Immature natural killer cell (primary cell): ENCODE measurements at places on chromosomes 3 and 15.

DNA sequence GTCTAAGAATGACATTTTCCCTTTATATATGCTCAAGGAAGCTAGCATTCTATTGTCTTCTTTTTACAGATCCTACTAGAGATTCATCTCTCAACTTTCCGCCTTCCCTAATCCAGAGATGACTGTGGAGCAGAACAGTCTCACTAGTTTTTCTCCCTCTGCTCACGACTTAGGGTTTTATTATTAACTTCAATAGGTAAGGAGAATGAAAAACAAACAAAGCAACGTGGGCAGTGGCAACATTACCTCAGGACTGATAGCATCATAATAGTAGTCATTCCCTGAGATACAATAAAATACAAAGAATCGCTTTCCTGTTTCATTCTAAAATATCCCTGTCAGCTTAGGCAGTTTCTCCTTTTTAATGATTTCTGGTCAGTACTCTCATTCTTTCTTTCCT, 154.3 kb upstream of the PLAAT1 start:
- no peak for DNase-seq

DNA sequence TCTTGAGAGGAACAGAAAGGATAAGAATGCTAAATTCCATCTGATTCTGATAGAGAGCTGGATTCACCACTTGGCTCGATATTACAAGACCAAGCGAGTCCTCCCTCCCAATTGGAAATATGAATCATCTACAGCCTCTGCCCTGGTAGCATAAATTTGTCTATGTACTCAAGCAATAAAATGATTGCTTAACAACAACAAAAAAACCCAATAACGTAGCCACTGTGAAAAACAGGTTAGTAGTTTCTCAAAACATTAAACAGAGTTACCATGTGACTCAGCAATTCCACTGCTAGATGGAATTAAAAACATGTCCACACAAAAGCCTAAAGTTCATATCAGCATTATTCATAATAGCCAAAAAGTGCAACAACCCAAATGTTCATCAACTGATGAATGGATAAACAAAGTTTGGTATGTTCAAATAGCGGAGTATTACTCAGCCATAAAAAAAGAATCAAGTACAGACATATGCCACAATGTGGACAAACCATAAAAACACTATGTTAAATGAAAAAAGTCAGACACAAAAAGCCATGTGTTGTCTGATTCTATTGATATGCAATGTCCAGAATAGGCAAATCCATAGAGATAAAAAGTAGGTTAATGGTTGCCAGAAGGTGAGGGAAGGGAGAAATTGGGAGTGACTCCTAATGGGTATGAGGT, 16.8 kb downstream of the BCL2L10 start:
- no peak for DNase-seq

DNA sequence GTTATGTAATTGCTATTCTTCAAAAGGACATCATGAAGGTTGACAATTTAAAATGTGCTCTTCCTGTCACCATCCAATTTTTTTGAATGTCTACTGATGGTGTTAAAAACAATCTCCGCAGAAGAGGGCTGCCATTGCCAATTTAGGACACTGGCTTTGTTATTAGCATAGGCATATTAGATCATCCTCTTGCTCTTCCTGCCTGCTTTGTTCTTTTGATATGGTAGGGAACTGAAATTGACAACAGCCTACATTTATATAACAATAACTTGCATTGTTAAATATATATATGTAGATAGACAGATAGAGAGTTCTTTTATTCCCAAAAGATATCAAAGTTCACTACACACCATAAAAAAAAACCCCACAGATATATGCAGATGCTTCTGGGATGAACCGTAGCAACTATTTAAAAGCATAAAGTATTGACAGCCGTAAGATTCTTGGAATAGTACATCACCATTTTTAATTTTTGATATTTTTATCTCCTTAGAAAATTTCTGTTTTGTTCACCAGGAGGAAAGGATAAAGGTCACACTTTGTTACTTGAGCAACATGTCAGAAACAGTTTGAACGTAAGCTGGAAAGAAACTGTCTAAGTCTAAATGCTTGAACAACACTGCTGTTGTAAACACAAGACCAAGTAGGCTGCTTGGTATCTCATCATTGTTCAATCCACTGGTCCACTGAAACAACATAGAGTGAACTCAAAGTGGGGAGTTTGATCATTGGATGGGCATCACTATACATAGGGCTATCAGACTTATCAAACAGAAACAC, 66.5 kb downstream of the MDFIC2 start:
- no peak for DNase-seq

- DNase-seq: no peak
Measured at GRCh38 chr15:95995375-95996168, 334.9 kb upstream of the NR2F2 start.

DNA sequence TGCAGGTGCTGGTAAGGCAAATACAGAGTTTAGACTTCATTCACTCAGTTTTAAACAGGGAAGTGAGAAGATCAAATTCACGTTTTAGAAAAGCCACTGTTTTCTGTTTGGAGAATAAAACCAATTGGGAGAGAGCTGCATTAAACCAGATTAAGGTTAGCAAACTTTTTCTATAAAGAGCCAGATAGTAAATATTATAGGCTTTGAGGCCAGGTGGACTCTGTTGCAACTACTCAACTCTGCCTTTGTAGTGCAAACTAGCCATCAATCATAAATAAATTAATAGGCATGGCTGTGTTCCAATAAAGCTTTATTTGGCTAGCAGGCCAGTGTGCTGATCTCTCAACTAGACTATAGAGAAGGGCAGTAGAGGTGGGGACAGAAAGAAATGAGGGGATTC, 33.5 kb downstream of the SUCLG2 start:
- DNase-seq: no peak

DNA sequence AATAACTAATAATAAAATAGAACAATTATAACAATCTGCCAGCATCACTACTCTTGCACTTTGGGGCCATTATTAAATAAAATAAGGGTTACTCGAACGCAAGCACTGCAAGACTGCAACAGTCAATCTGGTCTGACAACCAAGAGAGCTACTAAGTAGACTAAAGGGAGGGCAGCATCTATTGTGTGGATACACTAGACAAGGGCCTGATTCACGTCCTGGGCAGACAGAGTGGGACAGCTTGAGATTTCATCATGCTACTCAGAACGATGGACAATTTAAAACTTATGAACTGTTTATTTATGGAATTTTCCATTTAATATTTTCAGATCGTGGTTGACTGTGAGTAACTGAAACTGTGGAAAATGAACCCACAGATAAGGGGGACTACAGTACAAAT, 39.5 kb downstream of the TNIK start:
- DNase-seq: no peak

- no peak for DNase-seq
Measured at GRCh38 chr3:156677536-156677935, 3.1 kb downstream of the TIPARP start.

DNA sequence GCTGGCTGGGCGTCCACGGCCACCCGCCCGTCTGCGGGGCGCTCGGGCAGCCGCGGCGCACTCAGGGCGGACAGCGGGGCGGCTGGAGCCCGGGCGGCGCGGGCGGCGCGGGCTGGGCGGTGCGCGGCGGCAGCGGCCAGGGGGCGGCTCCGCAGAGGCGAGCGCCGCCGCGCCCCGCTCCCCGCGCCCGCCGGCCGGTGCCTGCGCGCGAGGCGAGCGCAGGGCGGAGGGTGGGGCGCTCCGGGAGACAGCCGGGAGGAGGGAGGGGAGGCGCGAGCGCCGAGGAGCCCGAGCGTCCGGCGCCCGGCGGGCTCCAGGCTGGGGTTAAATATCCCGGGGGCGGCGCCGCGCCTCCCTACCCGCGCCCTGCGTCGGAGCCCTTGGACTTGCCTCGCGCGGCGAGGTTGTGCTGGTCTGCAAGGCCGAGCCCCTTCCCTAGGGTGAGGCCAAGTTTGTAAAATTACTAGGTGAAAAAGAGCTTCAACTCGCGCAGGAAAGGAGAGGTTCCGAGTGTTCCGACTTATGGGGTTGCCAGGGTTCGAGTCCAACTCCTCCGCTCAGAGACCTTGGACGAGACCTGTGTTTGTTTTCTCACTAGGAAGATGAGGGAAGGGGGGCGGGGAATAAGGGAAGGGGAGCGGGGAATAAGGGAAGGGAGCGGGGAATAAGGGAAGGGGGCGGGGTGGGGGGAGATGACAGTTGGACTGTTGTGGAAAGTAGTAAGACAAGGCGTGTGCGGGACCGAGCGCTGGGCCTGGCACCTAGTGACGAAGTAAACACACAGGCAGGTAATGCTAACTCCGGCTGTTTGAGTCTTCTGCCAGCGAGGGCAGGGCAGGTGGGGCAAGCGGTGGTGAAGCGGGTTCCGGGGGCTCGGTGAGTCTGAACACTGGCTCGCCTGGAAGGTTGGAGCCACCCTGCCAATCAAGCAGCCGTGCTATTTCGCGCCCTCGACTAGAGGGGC, at the start of gene TNFAIP8L3:
TSS of gene TNFAIP8L3 (minus strand) at position 301 of the 964 bp plus-strand sequence. CDS start 311 bp downstream, outside the sequence.
- DNase-seq: no peak

- no peak for DNase-seq
Measured at GRCh38 chr15:95106801-95107200, 875.4 kb downstream of the MCTP2 start.

DNA sequence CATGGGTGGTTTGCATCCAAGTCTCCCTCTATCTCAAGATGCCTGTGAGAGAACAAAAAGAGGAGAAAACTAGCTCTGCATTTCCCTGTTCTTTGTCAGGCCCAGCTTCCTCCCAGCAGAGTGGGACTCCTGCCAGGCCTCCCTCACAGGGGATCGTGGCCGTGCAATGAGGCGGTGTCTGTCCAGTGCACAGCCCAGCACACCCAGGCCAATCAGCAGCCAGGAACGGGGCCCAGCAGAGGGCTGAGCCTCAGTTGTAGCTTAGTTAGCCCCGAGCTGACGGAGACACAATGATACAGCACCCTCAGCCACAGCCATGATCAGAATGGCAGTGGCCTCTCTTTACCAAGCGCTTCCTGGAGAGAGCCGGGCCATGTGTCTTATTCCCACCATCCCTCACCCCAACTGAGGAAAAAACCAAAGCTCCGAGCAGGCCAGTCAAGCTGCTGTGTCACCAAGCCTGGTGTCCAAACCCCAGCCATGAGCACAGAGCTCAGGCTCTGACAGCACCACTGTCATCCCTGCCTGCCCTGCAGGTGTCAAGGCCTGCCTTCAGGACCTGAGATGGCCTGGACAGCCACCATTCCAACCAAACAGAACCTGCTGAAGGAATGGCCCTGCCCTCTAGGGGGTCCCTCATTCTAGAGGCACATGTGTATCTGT, 71.1 kb downstream of the DNAJB8 start:
- no peak for DNase-seq

DNA sequence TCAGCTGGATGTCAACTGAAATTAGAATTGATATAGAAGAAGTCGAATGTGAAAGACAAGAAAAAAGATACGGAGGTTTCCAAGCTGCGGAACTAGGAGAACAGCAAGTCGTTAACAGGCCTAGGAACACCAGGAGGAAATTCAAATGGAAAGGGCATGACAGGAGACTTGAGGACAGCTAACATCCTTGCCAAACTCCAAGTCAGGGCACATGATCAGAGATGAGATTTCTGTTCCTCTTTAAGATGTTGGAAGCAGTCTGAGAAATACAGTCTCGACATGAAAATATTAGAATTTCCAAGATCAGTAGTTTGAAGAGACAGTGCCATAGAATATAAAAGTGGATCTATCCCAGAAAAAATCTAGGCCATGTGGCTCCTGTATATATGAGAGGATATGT, 5.0 kb downstream of the MYO5A start:
- no peak for DNase-seq

GRCh38 chr3:151345859-151346258, 16.5 kb upstream of the P2RY13 start:
- DNase-seq: no peak

- DNase-seq: no peak
Measured at GRCh38 chr3:52440671-52441070, 4.2 kb downstream of the SEMA3G start.

GRCh38 chr3:113602256-113602655, 69.9 kb downstream of the SIDT1 start:
- DNase-seq: no peak

DNA sequence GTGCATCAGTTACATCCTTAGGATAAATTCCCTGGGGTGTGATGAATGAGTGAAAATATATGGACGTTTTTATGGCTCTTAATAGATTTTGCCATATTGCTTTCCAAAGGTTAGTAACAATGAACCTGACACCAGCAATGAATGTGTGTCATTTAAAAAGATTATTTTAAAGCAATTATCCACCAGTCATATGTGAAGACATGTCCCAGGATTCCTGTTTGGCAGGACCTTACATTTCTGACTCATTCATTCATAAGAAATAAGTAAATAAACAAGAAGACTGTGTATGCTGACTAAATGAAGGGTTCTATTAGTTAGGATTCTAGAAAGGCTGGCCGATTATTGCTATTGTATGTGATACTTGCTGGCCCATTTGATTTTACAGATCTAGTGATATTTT, 201.5 kb downstream of the SOX2 start:
- no peak for DNase-seq

- DNase-seq: no peak
Measured at GRCh38 chr3:177811835-177812234, 614.6 kb upstream of the TBL1XR1 start.

- DNase-seq: no peak
Measured at GRCh38 chr3:11638495-11639358, 5.0 kb downstream of the VGLL4 start.

DNA sequence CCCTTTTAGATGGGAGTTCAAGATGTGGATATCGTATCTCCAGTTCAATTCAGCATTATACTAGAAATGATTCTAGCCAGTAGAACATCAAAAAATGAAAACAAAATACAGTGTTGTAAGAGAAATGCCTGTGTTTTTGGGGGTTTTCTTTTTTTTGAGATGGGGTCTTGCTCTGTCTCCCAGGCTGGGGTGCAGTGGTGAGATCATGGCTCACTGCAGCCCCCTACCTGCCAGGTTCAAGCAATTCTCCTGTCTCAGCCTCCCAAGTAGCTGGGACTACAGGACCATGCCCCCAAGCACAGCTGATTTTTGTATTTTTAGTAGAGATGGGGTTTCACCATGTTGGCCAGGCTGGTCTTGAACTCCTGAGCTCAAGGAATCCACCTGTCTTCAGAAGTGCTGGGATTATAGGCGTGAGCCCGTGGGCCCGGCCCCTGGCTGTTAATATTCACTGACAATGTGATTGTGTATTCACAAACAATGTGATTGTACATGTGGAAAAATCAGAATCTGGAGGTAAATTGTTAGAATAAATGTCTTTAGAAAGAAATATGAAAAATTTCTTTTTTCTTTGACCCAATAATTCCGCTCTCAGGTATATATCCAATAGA, 59.0 kb downstream of the ARIH1 start:
- peak; percentile 11 for DNase-seq

- no peak for DNase-seq
Measured at GRCh38 chr3:72993391-72993790, 3.2 kb upstream of the PPP4R2 start.

GRCh38 chr3:147426931-147427330, 17.8 kb downstream of the ZIC1 start:
- DNase-seq: no peak

DNA sequence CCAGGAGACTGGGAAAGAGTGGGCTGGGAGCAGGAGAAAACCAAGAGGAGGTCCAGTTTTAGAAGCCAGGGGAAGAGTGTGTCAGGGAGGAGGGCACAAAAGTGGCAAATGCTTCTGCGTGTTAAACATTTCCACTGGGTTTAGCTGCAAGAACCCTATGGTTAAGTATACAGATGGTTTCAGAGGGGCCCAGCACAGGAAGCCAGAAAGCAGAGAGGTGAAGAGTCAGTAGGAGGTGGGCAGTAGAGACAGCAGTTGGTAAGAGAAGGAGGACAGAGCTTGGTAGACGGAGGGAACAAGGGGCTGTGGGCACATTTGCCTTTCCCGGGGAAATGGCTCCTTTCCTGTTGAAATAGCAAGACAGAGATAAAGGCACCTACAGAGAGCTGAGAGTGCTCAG, 133.8 kb downstream of the EPHB1 start:
- DNase-seq: no peak

- no peak for DNase-seq
Measured at GRCh38 chr15:80090879-80091503, 31.5 kb downstream of the ZFAND6 start.

- DNase-seq: no peak
Measured at GRCh38 chr3:5184499-5184898, 3.0 kb upstream of the EDEM1 start.
